Activated CD4-positive, alpha-beta T cell treated with anti-CD3 and anti-CD28 coated beads for 24 hours (primary cell): ENCODE measurements at places on chromosomes 6 and 20.

DNA sequence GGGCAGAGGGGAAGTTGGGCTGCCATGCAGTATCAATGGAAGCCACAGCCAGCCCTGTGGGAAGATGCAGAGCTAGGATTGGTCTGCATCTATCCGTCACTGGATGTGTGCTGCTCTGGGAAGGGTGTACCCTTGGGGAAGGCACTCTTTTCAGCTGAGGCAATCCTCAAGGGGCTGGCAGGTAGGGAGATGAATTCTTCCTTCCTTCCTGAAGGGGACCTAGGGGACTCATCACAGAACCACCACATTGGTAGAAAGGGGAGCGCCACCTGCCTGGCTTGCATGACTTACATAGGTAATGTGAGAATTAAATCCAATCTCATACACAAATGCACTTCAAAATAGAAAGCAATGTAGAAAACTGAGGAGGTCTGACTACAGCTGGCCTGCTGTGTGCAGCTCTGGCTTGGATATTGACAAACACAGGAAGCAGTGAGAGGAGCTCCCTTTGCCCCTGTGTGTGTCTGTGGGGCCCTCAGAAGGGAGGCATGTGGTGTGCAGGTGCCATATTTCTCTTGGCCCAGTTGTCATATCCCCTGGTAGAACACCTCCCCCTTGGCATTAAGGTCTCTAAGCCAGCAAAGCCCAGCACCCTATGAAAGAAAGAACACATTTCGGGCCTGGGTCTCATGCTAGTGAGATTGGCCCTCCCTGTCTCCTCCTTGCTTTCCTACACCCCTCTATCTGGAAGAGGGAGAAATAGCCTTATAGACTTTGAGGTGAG, 260.3 kb upstream of the MOCS1 start:
- DNase-seq = no peak

GRCh38 chr6:498795-499231, 107.3 kb downstream of the IRF4 start:
- DNase-seq = no peak

- DNase-seq = no peak
Observed at GRCh38 chr6:169960886-169961611, 209.6 kb downstream of the ERMARD start.

DNA sequence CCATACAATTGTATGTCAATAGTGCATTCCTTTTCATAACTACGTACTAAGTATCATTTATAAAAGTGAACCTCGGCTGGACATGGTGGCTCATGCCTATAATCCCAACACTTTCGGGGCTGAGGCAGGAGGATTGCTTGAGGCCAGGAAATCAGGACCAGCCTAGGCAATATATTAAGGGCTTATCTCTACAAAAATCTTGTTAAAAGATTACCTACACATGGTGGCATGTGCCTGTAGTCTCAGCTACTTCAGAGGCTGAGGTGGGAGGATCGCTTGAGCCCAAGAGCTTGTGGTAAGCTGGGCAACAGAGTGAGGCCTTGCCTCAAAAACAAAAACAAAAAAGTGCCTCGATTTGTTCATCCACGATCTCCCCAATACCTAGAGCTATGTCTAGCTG, 449.7 kb upstream of the SULF2 start:
- DNase-seq = no peak

DNA sequence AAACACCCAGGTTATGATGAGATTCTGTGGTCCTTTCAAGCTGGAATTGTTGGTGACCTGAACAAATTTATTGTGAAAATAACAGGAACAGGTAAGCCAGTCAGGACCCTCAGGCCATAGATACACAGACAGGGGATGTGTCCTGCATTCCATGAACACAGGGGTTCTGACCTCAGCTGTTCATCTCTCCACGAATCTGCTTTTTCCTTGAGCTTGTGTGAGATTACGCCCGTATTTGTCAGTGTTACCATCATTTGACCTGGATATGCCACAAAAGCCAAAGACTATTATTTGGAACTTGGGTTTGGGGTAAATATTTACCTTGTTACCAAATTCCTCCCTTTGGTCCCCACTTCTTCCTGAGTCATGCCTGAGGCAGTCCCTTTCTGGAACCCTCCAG, 288.9 kb downstream of the PREX1 start:
- no peak for DNase-seq

DNA sequence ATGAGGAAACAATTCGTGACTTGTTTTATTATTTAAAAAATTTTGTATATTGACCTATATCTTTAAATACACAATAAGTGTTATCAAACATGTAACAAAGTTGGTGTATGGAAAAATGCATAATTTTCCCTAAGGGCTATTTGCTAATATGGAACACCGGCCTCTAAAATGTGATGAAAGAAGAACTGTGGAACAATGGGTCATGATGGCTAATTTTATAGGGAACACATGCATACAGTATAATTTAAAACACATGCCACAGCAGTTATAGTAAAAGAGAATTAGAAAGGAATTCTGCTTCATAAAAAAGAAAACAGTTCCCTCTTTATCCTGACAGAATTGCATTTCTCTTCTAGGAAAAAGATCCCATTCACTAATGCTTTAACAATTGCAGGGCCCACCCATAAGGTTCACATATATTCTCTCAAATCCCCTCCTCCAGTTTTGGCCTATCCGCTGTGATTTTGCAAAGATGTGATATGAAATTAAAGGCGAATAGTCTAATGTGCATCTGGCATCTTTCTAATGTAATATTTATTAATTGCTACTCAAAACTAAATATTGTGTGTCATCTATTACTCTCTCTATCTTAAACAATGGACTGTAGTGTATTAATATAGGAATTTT, 628.1 kb upstream of the CITED2 start:
- no peak for DNase-seq

GRCh38 chr6:73665686-73666319, 12.0 kb upstream of the SLC17A5 start:
- no peak for DNase-seq

DNA sequence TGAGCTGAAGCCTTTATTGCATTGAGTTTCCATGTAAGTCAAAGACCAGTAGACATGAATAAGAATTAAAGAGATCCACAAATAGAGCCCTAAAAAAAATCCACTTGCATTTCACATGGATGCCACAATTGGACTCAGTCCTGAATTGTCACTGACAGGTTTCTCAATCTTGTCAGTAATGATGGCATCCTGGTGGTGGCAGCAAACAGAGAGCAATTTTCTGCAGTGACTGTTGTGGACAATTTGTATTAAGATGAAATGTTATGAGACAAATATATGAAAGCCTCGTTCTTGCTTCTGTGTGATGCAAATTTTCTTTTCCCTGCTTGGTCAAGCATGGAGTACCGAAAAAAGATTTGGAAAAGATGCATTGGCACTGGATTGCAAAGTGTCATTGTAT, 278.9 kb downstream of the SAMD5 start:
- no peak for DNase-seq

DNA sequence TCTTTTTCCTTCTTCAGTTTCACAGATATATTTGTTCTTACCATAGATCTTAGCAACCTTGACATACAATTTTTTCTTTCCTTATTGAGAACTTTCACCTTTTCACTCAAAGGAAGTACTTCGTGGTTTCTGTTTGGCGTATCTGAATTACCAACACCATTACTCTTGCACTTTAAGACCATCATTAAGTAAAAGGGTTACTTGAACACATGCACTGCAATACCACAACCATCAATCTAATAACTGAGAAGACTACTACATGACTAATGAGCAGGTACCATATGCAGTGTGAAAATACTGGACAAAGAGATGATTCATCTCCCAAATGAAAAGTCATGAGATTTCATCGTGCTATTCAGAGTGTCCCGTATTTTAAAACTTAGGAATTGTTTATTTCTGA, 21.7 kb upstream of the SENP6 start:
- DNase-seq = no peak

DNA sequence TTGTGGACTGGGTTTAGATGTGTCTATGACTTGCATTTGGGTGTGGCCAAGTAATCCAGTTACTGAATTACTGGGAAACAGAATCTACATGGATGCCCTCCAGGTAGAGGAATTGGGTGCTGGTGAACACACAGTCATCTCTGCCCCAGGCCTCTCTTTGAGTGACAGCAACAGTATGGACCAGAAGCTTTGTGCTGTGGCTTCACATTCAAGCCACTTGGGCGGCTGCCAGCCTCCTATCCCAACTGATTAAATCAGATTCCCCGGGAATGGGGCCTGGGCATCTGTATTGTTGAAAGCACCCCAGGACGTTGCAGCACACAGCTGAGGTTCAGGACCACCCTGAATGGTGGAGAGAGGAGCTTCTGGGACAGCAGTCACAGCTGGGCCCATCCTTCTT, 144.6 kb downstream of the DHX35 start:
- no peak for DNase-seq

DNA sequence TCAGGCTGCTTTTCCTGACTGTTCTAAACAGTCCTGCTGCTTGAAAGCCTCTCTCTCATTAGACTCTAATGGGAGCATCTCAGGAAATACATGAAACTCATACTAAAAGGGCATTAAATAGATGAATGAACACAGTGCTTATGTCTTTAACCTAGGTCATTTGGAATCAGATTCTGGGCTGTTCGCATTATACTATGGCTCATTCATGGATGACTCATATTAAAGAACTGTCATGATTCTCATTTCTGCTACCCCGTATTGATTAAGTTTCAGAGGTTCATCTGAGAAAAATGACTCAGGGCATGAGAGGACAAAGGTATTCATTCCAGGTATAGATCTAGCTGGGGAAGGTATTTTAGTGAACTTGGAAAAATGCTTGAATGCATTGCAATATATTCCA, 335.5 kb downstream of the GJA1 start:
- no peak for DNase-seq

DNA sequence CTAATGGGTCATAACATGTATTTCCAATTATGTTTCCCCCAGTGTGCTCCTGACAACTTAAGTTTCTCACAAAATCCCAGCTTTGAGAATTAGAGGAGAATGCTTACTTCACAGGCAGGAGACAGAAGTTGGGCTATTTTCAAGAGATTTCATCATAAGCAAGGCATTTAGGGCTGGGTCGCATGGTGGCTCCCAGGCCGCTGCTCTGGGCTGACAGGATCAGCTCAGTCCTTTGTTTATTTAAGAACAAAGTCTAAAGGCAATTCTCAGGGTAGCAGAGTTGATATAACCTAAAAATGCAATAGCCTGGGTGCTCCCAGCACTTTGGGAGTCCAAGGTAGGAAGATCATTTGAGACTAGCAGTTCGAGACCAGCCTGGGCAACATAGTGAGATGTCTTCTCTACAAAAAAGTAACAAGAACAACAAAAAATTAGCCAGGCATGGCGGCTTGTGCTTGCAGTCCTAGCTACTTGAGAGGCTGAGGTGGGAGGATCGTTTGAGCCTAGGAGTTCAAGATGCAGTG, 10.9 kb downstream of the FOXQ1 start:
- no peak for DNase-seq

- no peak for DNase-seq
Observed at GRCh38 chr20:31864521-31865400, 5.6 kb downstream of the DUSP15 start.

GRCh38 chr6:744666-745353, 51.9 kb upstream of the EXOC2 start:
- no peak for DNase-seq

GRCh38 chr6:44789806-44790205, 402.3 kb downstream of the CDC5L start:
- DNase-seq = no peak

- no peak for DNase-seq
Observed at GRCh38 chr6:166764473-166765233, 137.6 kb upstream of the RPS6KA2 start.

GRCh38 chr6:114362957-114363356, 20.1 kb upstream of the HS3ST5 start:
- no peak for DNase-seq

- no peak for DNase-seq
Observed at GRCh38 chr6:150934380-150934779, 68.9 kb downstream of the MTHFD1L start.

DNA sequence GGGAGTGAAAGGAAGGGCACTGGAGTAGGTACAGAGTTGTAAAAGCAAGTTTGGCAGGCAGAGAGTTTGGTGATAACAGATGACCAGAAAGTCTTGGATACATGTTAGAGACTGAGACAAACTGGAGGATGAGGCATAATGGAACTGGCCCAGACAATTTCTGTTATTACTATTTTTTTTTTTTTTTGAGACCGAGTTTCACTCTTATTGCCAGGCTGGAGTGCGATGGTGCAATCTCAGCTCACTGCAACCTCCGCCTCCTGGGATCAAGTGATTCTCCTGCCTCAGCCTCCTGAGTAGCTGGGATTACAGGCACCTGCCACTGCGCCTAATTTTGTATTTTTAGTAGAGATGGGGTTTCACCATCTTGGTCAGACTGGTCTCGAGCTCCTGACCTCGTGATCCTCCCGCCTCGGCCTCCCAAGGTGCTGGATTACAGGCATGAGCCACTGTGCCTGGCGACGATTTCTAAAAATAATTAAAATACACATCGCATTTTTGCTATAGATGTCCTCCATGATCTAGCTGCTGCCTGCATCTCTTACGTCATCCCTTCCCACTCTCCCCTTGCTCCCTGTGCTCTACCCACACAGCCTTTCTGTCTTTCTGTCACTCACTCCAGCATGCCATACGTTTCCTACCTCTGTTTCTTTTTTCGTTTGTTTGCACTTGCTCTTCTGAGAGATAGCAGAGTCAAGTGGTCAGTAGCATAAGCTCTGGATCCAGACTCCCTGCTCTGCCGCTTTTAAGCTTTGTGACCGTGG, 23.5 kb downstream of the MAPK14 start:
- no peak for DNase-seq

- no peak for DNase-seq
Observed at GRCh38 chr20:16098890-16099639, 474.2 kb downstream of the KIF16B start.
